ENCODE measurements at places on chromosomes 2 and 18.

DNA sequence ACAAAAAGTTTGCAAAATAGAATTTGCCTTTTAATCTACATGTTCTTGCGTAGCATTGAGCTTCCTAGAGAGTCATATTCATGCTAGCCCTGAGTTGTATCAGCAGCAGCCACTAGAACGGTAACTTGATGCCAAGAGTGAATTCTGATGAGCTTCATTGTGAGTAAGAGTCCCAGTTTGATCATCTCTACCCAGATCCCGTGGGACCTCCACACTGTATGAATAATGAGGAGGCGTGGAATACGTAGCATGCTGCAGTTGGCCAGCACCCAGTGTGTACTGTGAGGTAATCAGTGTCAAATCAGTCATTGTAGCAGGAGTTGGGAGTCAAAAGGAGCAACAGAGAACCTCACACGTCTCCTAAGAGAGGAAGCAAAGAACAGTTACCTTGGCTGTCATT lies 197.9 kb downstream of the NEDD4L start:
- DNase-seq: no peak

DNA sequence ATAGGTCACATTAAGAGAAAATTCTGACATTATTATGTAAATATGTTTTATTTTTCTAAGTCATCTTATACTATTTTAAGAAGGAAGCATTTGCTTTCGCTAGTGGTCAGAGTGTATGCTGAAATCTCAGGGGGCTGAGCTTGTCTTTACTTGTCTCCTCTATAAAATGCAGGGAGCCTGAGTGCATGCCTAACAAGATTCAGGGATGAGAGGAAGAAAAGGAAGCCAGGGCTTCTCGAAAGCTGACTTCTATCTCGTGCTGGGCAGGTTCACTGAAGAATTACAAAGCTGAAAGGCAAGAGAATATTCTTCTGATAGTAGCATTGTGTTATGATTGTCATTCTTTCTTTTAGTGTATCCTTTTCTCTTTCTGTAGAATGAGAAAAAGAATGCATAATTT lies 467.4 kb downstream of the SOX11 start:
- no peak for DNase-seq

DNA sequence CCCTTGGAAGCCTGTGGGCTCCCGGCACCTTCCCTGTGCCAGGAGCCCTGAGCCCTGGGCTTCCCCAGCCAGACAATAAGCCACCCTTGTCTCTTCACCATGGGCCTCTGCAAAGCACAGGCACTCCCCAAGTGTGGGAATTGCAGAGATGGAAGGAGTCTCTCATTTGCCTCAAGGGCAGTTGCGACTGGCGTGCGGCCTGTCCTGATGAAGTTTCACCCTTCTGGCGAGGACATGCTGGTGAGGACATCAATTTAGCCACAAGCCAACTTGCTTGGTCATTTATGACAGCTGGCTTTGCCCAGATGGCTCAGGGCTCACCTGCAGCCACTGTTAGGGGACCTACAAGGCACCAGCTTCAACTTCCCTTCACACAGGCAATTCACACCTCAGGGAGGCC lies 180.2 kb downstream of the ANAPC1 start:
- DNase-seq: no peak

- no peak for DNase-seq
Measured at GRCh38 chr18:23173912-23174311, 38.6 kb downstream of the CABLES1 start.

DNA sequence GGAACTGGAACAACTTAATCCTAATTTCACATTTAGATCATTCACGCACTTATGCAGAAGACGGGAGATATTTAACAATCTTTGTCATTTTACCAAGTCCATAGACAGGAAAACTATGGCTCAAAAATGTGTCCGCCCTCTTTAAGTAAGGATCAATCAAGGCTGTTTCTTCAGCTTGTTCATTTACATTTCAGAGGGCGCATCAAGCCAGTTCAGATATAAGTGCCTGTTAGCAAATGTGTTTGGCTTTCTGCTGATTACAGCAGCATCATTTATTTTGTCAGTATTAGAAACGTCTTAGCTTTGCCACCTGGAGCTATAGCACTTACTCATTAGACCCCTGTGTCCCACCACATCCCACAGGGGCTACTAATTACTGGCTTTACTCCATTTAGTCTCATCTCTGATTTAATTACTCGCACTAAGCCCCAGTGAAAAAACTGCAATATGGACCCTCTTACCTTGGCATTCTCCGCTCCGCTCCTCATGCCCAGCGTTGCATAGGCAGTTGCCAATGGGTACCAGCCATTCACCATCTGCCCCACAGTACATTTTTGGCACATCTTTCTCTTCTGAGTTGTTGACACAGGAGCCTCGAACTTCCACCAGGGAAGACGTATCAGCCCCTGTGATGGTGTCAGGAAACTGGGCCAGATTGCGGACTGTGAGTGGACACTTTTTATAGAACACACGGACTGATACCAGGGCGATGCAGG lies 8.7 kb downstream of the EPHA4 start:
- DNase-seq: no peak

DNA sequence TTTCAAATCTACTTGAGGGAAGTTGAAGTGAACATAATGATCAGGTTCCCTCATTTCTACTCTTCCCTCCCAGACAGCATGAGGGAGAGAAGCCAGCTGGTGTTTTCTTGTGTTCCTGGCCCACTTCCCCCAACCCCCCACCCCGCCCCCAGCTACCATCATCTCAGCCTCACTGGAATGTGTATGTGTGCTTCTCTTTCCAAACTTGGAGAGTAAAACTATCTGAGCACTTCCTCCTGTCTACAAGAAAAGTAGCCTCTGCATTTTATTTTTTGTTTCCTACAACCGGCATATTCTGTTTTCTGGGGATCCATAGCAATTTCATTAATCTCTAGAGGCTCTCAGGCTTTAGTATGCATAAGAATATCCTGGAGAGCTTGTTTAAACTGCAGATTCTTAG lies 53.6 kb upstream of the GRHL1 start:
- no peak for DNase-seq

DNA sequence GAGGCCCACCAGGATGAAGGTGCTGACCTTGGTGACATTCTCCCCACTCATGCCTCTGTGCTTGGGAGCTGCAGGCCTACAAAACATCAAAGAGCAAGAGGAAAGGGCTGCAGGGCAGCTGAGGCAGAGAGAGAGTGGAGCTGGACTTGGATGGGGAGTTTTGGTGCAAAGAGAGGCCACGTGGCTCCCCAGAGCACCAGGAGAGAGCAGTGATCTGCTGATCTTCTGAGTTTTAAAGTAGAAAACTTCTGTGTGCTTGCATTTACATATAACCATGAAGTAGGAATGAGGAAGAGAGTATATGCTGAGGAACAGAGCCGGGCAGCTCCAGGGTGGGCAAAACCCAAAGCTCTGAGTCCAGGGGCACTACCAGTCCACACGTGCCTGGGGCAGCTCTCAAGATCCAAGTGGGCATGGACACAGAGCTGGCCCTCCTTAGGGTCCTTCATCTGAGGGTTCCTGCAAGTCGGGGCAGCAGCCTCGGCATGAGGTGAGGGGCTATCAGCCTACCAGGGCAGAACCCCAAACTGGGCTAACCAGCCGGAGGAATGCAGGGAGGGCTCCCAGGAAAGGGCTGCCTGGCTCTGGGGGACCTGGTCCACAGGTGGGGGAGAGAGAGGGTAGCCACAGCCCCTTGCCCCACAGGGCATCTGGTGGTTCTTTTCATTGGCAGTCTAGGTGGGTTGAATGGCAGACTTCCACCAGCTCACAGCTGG lies at the start of gene OR6B2:
Gene OR6B2, minus strand, starts transcription at position 51 of the 716 bp plus-strand sequence. Its CDS starts 0 bp downstream, at position 51.
- DNase-seq: no peak

- no peak for DNase-seq
Measured at GRCh38 chr2:108949316-108950239, 39.4 kb downstream of the EDAR start.

GRCh38 chr2:16031848-16032159 lies 91.5 kb downstream of the MYCN start:
- no peak for DNase-seq

DNA sequence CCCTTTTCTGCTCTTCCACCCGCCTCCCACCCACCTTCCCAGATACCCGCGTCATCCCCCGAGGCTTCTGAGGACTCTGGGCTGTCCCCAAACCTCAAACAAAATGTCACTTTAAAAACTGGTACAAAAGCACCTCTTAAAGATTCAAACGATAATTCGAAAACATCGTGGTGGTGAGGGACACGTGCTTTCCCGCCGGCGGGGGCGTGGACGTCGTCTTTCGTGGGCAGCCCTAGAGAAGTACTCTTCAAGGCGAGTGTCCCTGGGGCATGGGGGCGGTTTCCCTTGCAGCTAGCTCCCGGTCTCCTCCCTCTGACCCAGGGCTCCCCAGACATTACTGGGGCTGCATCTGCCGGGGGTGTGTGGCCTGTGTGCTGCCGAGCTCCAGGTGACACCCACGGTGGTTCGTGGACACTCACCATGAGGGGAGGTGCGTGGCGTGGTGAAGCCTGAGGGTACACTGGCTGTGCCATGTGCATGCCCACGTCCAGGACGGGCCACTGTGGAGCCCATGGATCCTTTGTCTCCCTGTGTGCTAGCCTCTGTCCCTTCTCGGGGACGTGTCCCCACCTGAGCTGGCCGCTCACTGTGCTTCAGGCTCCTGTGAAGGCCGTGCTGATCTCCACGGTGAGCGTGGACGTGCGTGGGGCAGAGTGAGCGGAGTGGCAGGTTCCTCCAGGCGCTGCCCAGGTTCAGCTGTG lies 117.8 kb downstream of the NFATC1 start:
- DNase-seq: no peak

- DNase-seq: no peak
Measured at GRCh38 chr2:84906108-84906899, 848 bp downstream of the TMSB10 start.

- DNase-seq: no peak
Measured at GRCh38 chr2:190693533-190694232, 44.8 kb downstream of the NAB1 start.

- no peak for DNase-seq
Measured at GRCh38 chr18:66599190-66599589, 4.7 kb downstream of the CDH19 start.

DNA sequence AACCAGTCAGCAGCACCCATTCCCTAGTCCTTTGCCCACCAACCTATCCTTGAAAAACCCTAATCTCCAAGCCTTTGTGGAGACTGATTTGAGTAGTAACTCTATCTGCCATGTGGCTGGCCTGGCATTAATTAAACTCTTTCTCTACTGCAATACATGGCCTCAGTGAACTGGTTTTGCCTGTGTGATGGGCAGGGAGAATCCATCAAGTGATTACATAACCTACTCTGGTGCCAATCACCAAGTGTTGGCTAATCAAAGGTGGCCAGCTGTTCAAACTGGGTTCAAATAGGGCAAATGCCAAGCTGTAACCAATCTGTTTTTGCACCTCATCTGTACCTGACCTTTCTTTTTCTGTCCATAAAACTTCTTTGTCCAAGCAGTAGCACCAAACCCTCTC lies 139.8 kb upstream of the XPO1 start:
- DNase-seq: no peak

DNA sequence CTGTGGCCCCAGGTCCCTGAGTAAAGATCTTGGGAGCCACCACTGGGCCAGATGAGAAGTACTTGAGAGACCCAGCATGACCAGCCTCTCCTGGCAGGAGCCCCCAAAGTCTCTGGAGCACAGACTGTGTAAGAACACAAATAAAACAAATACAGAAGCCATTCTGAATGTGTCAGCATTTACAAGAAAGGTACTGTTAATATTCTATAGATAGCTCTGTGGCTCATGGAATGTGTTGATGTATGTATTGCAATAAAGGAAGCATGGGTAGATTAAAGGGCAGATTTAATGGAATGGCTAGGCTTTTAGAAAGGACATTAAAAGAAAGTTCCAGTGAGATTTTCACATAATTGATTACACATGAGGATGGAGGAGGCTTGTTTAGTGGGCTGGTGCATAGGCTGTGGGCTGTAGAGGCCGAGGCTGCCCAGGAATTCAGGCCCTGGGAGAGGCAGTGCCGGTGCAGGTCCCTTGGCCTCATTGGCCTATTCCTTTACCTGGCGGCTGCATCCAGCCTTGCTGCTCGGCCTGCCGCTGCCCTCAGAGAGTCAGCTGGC lies 127.7 kb upstream of the DLX2 start:
- DNase-seq: no peak

- DNase-seq: no peak
Measured at GRCh38 chr18:39862341-39862740, 2092.7 kb upstream of the PIK3C3 start.

DNA sequence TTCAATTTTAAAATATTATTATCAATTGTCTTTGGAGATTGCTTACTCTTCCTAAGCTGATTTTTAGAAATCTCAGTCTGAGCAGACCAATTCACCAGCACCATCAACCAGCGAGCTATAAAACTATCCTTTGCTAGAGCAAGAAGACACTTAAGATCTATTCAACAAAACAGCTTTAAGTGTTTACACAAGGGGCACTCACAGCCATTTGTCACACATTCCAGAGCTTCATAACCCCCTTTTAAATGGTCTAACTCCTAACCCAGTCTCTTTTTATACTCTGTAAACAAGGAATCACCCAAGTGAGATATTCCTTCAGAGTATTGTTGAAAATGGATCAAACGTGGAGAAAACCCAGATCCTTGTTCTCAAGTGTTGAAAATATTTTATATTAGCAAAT lies 1294.1 kb upstream of the CHAC2 start:
- DNase-seq: no peak

DNA sequence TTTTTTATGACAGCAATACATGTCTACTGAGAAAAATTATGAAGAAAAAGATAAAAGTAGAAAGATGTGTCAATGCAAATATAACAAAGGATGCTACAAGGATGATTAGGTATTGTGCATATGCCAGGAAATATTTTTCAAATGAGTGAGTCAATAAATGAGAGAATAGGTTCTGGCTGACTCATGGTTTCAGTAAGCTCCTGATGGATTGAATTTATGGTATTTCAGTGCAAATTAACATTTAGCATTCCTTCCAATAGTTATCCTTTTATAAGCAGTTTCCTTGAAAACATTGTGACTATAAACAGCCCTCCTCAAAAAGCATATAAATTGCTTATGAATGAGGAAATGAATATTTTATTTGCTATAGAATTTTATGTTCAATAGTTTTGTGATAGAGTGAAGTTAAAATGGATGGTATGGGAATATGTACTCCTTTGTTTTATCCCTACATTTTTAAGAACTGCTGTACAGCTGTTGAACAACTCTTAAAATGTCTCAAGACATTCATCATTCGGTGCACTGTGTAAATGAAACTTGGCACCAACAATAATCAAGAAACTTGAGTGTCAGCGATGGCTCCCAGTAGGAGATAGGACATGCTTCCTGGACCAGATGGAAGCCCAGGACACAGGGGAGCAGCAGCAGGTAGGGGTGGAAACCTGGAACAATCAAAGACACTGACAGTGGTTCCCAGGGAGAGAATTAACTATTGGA lies 144.7 kb downstream of the PMAIP1 start:
- DNase-seq: no peak

Data from progenitor cell of endocrine pancreas (in vitro differentiated cells).